Fibroblast of skin of back (primary cell): ENCODE measurements at places on chromosomes 6 and 20.
A peak's percentile ranks its signal among the peaks of the same experiment; 100 is the strongest.

- no peak for DNase-seq
These were observed 141.8 kb downstream of the CDC5L start for GRCh38 chr6:44529146-44529905.

- DNase-seq: peak; percentile 63
These were observed 160.9 kb downstream of the DTNBP1 start for GRCh38 chr6:15501826-15502445.

GRCh38 chr20:45581702-45582101 is 2.6 kb upstream of the WFDC8 start:
- peak; percentile 2 for DNase-seq

GRCh38 chr6:117464700-117465099 is 17.8 kb upstream of the DCBLD1 start:
- no peak for DNase-seq

GRCh38 chr20:32567384-32568178 is 17.6 kb downstream of the NOL4L start:
- DNase-seq: no peak
